ENCODE measurements at places on chromosomes 4 and X. TPM values are rescaled to one million over a fixed set of nuclear protein-coding genes. Genes with fewer than 3 reads are reported as not detected.

- DNase-seq: no peak
These were observed 590.7 kb downstream of the BCOR start for GRCh38 chrX:39507034-39507433.

DNA sequence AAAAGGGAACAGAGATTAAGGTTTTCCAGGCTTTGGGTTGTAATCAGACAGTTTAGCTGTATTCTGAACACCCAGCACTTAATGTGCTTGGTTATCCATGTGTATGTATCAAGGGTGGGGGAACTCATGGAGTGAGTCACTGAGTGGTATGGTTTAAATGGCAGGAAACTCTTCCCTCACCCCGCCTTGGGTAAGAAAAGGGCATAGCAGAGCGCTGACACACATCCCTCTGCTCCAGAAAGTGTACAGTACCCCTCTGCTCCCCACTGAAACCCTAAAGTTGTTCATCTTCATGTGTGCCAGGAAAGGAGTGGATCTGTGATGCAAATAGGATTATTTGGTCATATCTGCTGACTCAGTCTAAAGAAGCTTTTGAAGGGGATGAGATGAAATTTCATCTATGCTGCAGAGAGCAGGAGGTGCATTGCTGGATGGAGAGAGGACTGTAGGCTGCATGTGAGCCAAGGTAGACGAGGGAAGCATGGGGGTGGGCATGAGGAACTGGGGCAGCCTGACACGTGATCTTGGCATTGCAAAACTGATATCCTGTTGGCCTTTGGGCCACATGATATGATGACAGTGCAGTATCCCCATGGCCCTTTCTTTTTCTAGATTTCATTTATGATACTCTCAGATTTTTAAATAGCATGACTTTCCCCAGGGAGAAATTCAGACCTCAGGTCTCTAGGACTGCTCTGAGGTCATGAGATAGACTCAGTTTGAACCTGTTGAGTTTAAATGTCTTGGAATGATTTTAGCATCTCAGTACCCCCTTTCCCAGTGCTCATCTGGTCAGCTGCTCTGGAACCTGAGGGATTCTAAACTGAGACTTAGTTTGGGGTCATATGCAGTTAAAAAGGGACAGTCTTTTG, 84.8 kb downstream of the TMEM164 start:
- DNase-seq: no peak

DNA sequence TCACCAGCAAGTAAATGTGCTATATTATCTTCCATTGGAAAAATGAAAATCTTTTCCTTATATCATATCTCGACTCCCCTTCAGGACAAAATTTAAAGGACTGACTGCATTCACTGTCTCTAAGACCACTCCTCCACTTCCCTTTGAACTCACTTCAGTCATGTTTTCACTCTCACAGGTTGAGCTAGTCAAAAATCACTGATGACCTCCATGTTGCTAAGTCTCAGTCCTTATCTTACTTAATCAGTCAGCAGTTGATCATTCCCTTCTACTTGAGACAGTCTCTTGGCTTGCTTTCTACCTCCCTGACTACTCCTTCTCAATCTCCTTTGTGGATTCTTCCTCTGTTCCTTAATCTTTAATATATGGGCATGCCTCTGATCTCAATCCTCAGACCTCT, 117.0 kb upstream of the LSM6 start:
- no peak for DNase-seq

DNA sequence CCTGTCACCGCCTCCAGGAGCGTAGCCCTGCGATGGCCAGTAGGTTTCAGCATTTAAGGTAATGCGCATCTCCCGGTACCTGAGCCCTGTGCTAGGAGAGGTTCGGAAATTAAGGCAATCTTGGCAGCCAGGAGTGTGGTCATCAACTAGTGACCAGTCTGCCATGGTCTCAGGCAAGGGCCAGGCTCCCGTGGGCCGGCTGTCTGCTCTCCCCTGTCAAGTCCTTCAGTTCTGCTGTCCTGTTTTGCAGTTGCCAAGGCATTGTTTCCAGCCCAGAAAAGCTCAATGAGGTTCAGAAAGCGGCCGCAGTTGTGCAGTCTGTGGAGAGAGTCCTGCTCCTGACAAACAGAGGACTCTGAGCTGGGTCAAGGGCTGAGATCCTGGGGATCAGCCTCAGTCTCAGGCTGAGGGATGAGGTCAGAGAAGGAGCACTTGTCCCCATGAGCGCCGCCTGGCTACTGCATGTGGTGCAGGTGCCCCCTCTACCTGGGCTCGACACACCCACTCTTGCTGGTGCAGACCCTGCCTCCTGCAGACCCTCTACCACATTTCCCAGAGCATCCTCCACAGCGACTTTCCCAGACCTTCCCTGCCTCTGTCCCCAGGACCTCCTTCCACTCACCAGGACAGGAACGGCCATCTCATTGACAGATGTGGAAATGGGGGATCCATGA, 53.4 kb upstream of the PSAPL1 start:
- no peak for DNase-seq

Gene SLC6A14
- total RNA-seq: not detected

Gene PABPC1L2A
- not detected for total RNA-seq

- DNase-seq: no peak
These were observed 260.8 kb downstream of the BCOR start for GRCh38 chrX:39836802-39837420.

- DNase-seq: no peak
These were observed 188.8 kb upstream of the VEGFC start for GRCh38 chr4:176981551-176981950.

GRCh38 chrX:115054876-115055275, 37.5 kb upstream of the IL13RA2 start:
- DNase-seq: no peak

- no peak for DNase-seq
These were observed 60.4 kb upstream of the CRMP1 start for GRCh38 chr4:5952975-5953951.

DNA sequence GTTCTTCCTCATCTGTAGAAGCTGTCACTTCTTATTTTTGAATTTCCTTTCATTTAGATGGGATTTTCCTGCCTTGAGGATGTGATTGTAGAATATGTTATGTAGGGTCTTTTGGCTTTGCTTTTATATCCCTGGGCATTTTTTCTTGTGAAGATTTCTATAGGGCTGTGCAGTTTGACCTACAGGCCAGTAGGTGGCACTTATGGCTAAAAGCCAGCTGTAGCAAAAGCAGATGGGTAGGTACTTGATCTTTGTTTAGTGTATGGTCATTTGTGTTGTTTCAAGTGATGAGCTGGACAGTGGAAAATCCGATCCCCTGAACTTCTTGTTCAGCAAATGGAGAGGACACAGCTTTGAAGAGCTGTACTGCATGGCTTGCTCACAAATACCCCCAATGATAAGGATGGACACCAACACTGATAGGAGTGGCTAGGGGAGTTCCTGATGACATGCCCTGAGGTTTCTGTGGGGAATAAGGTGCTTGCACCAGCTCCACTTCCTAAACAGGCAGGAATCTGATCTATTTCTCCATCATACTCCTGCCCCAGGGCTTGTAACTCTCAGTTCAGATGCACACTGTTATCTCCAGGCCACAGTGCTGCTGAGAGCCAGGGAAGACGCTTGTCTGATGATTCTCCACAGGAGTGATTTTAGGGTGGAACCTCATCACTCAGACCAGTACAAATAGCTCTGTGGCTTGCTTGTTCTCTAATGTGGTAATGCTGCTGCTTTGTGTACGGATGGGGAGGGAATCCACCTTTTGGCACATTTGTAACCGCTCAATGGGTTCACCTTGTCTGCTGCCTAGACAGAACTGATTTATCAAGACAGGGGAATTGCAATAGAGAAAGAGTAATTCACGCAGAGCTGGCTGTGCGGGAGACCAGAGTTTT, 417.1 kb upstream of the MAGEB16 start:
- no peak for DNase-seq

- DNase-seq: no peak
These were observed 65.8 kb downstream of the TAPT1 start for GRCh38 chr4:16160457-16160856.

Gene CLDN2
- not detected for total RNA-seq

Gene ANKRD37
- 5.8 TPM for total RNA-seq

Gene TBX22
- not detected for total RNA-seq

DNA sequence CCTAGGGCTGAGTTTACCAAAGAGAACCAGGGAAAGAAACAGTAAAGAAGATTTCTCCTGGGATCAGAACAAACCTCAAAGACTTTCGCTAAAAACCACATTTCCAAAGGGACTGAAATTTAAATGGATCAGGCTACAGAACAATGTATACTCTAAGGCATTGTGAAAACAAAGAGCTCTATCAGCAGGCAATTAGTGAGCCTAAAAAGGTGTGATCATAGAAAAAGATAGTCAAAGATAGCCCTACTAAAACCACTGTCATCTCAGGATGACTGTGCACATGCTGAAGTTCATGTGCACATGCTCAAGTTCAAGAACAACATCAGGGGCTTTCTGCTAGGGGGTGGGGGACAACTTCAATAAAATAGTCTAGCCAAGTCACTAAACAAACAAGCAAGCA, 12.9 kb upstream of the SMIM10L2A start:
- DNase-seq: no peak

DNA sequence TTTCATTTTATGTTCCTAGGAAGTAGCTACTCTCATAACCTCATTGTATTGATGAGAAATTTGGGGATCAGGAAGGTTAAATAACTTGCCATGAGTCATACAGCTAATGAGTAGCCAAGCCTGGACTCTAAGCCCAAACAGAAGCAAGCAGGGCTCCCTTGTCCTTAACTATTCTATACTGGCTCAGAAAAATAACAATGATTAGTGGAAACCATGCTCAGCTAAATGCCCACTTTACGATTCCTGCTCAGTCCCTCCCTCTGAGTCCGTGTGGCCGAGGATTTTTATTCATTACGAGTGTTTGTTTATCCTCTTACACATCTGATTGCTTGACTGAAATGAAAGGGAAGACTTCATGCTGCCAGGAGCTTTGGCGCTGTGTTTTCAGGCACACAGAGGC, 100.9 kb downstream of the SLC34A2 start:
- no peak for DNase-seq

Gene USP17L28
- not detected for total RNA-seq

GRCh38 chr4:54745031-54745770, 87.4 kb downstream of the KIT start:
- DNase-seq: no peak

DNA sequence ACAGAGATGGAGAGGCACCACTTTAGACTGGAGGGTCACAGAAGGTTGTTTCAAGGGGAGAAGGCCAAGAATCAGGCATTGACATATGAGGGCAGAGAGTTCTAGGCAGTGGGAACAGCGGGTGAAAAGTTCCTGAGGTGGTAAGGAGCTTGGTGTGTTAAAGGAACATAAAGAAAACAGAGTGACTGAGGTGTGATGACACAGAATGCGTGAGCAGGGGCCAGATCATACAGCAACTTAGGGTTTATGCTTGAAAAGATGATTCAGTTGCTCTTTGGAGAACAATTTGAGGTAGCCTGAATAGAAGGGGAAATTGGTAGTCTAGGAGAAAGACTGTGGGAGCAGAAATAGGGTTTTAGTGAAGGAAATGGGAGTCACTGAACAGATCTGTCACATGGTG, 179.2 kb downstream of the AMELX start:
- no peak for DNase-seq

Gene PRKG2
- total RNA-seq: not detected

Gene ADGRL3
- not detected for total RNA-seq

Gene RP2
- 6.3 TPM for total RNA-seq

DNA sequence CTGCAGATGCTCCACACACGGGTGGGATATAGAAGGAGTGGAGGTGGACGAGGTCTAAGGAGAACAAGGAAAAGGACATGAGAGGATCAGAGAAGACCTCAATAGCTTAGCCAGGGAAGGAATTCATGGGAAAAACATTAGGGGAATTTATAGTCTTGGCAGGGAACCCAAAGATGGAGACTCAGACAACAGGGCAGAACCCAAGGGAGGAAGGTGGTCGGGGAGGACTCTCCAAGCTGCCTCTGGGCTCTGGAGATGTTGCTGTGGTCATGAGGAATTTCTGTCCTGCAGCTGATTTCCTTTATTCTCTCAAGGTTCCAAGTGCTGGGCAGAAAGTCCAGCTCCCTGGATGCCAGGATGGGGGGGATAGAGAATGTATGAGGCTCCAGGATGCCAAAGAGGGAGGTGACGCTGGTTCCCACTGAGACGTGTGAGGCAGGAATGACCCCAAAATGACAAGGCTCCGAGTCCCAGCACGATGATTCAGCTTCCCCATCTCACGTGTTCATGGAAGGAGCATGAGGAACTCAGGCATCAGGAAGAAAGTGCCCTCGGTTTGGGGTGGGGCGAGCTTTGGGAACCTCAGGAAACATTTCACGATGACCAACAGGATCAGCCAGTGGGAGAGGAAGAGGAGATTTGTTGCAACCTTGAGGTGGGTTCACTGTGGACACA, 57.0 kb upstream of the PPP2R3B start:
- DNase-seq: no peak

DNA sequence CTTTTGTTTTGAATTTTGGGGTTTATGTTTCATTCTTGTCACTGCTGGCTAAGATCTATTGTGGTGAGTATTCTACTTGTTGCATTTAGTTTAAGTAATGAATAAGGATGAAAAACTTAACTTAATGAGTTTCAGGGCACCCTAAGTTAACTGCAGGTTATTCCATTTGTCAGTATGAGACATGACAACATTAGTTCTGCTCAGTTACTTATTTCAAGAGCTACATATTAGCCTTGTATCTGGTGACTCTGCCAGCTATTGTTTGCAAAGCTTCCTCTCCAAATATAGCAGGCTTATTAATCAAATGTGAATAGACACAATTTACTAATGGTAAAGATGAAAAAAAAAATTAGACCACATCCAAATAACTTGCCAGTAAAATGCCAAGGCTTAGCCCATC, 567.1 kb downstream of the IL15 start:
- no peak for DNase-seq

- no peak for DNase-seq
These were observed 33.3 kb upstream of the CXCL6 start for GRCh38 chr4:73803213-73803612.

DNA sequence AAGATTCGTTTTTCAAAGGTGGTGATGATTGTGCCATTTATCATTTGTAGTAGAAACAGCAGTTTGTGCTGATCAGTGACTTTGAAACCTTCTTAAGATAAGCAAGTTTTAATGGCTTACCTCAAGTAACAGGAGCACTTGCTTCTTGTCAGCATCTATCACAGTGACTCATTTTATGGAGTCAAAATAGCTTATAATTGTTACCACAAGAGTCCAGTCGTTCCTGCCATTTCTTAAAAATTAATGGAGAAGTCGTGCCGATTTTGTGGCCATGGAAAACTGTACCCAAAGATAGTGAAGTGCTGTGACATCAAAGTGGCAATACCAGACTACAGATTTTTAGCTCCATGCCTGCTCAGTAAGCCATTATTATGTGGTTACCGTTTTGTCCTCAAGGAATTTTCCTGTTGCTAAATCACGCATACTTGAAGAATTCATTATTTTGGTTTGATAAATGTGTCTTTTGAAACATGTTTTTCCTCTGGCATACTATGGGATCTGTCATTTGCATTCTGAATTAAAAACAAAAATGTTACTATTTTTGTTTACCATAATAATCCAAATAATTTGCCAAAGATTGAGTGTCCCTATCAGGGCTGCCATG, 129.9 kb downstream of the CBR4 start:
- no peak for DNase-seq
